8988T (cell line): ENCODE measurements at places on chromosomes 1 and 21.

DNA sequence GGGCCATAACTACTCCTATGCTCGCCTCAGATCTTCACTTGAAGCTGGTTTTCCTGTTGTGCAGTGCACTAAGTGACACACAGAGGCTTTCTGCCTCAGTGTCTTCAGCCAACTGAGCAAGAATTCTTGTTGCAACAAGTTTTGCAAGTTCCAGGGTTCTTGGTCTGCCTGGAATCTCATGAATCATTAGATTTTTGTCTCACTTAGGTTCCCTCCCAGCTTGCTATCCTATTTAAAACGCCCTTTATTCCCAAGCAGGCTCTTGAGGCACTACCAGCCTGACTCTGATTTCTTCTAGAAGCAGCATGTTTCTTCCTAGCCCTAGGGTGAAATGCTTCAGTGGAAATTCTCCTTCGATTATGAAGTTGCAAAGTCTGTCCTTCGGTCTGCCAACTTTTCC lies 158.8 kb downstream of the C1orf21 start:
- DNase-seq, result no peak

- DNase-seq, result no peak
These were observed 34.4 kb downstream of the TESK2 start for GRCh38 chr1:45456531-45456930.

DNA sequence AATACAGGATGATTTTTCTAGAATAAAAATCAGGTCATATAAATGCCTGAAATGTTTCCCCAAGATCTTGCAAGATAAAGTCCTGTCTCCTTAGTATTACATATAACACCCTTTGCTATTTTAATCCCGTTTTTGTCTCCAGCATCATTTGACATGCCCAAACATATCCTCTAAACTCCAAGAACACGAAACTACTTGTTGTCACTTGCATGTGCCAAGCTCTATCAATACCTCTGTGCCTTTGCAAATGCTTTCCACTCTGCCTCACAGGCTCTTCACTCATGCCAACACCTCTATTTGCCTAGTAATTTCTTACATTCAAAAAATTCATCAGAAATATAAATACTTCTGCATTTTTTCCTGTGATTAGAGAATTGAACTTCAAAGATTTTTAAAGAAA lies 37.9 kb downstream of the LRRIQ3 start:
- DNase-seq, result no peak

- no peak for DNase-seq
These were observed 119.0 kb downstream of the TNFSF18 start for GRCh38 chr1:172931761-172932160.

DNA sequence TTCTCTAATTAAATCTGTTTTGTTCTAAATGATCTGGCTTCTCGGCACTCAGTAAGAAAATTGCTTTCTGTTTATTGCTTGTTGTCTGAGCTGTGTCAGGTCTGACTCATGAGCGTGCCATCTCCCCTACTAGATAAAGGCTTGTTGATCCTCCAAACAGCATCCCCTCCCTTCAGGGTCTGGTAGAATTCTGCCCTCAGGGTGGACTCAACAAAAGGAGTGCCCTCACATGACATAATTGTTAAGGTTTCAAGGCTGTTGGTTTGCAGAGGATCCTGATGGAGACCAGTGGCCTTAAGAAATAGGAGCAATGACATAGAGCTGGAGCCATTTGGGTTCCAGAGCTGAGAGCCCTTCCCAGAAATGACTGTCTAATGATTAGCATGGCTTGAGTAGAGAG lies 36.0 kb upstream of the ATP2B4 start:
- DNase-seq, result no peak

GRCh38 chr1:222370913-222371675 lies 176.8 kb downstream of the HHIPL2 start:
- DNase-seq, result no peak

DNA sequence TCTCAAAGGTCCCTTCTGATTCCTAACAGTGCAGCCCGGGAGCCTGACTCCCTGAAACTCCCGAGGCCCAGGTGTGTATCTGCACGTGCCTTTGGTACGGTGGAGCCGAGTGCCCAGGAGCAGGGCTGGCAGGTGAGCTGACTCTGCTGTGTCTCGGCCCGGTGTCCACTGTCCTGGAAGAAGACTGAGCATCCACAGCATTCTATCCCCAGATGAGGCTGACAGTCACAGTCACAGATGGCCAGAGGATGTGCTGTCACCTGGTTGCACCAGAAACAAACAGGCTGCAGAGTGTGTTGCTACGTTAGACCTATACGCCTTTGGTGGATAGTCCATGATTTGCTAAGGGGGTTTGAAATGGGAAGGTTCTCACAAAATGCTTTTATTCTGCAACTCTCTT lies 9.8 kb downstream of the ETV3L start:
- no peak for DNase-seq

GRCh38 chr1:218357211-218357892 lies 12.2 kb downstream of the TGFB2 start:
- no peak for DNase-seq

GRCh38 chr1:158049853-158050252 lies 56.4 kb downstream of the KIRREL1 start:
- no peak for DNase-seq

- no peak for DNase-seq
These were observed 49.0 kb downstream of the SIM2 start for GRCh38 chr21:36747815-36748383.

GRCh38 chr1:70211541-70211940 lies 6.2 kb upstream of the LRRC40 start:
- DNase-seq, result no peak

- no peak for DNase-seq
These were observed 30.4 kb downstream of the ERG start for GRCh38 chr21:38467911-38468310.

DNA sequence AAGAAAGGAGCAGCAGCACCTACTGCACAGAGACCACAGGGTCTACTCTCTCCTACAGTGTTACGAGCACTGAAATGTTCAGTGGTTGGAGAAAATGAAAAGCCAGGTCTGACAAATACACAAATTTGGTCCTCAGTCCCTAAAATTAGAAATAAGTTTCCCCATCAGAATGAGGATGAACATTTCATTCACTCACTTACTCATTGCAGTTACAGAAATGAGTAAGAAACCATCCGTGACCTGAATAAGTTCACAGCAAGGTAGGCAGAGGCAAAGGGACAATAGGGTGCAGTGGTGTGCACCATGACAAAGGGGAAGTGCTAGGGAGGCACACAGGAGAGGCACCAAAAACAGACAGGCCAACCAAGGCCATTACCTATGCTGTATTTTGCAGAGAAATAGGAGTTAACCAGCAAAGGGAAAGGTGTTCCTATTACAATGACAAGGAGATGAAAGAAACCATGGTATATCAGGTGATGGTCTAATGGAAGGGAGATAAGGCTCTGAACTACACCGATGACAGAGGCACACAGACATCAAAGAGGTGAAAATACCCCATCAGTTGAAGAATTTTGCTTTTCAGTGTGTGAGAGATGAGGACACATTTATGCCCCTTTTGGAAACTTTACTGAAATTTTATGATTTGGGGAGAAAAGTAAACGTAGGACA lies 29.4 kb downstream of the VAV3 start:
- no peak for DNase-seq

DNA sequence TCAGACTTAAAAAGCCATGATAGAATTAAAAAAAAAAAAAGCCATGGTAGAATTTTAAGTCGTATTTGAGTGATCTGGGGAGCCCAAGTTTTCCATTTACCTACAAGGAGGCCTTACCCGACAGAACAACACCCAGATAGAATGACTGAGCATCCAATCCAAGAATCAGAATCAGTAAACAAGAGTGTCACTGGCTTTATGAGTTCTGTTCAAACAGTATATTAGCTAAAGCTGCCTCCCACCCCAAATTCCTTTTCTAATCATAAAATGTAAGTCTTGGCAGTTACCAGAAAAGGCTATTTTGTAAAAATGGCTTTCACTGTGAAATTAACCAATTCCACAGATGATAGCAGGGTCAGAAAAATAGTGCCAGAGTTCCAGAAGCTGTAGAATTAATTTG lies 1.2 kb downstream of the GTF2B start:
- no peak for DNase-seq

DNA sequence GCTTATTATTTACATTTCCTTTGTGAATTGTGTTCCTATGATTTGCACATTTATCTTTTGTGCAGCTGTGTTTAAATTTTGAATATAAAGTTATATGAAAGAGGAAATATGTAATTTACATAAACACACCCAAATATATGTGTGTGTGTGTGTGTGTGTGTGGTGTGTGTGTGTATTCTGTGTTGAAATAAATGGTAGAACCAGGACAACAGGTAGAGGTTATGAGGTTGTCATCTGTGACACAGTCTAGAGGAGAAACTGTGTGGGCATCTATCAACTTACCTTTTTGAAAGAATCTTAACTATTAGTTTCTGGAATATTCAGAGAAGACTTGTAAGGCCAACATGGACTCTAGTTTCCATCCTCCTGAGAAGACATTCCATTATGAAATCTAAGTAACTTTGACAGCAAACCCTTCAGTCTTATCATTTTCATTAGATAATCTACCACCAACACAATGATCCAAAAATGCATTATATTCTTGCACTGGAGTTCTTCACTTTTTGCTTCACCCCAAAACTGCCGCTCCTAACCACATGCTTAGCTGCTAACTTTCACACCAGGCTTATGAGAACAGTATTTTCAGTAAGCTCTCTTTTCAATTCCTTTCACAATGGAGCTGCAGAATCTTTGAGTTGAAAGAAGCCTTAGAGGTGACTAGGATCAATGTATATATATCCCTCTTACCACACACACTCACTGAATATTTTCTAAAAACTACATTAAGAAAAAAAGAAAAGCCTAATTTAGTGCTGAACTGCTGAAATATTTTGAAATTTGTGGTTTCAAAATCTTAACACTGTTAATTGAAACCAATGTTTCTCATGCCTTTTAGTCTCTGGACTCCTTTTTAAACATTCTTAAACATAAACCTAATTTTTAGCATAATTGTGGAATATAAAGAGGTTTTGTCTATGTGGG lies 21.8 kb downstream of the PTPRC start:
- DNase-seq, result no peak

- no peak for DNase-seq
These were observed 321.3 kb downstream of the CAMTA1 start for GRCh38 chr1:7106442-7107108.

DNA sequence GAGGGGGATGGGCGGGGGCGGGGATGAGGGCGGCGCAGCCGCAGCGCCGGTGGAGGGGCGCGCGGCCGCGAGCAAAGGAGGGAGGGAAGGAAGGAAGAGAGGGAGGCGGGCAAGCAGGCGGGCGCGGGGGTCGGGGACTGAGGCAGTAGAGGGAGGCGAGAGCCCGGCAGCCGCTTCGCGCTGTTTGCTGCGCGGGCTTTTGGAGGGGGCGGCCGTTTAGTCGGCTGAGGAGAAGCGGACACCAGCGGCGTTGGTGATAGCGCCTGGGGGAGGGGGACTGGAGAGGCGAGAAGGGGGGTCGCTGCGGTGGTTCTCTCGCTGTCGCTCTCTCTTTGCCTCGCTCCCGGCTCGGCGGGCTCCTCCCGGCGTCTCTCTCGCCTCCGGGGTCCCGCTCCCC lies at the start of gene HS2ST1:
TSS of gene HS2ST1 (plus strand) at position 35 of the 397 bp plus-strand sequence.
- DNase-seq, result no peak

DNA sequence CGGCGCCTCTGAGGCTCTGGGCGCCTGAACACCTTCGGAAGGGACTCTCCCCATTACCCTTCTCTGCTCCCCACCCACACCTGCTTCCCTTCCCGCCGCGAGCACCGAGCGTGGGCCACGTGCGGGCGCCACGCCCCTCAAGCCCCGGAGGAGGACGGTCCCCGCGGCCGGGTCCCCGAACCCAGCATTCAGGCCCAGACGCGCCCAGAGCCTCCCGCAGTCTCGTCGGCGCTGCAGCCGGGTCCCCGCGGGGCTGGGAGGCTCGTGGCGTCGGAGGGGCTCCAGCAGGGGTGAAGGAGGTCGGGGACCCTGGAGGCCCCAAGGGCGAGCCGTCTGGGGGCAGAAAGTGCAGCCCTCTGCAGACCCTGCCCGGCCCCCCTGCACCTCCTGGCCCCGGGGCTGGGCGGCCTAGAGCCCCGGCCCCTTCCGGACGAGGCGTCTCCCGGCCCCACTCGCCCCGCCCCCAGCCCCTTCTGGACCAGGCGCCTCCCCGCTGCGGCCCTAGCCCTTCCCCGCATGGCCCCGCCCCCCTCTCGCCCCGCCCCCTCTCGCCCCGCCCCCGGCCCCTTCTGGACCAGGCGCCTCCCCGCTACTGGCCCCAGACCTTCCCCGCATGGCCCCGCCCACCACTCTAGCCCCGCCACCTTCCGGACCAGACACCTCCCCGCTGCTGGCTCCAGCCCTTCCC lies 378 bp upstream of the SMIM1 start:
- peak; percentile 98 for DNase-seq

DNA sequence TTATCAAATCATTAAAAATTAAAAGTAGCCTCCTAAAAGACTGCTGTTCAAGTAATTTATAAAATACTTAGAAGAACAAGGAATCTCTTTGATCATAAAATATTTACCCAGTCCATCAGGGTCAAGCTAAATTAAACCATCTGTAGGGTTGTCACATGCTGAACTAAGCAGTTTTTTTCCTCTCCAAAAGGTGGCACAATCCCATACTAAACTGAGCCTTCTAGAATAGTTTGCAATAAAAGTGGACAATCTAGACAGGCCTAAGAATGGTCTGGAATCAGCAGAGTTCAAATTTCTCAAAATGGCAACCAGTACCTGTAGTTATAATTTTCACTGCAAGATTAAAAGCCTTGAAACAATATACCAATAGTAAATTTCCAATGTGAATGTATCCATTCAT lies 194.8 kb downstream of the EIF4G3 start:
- no peak for DNase-seq

GRCh38 chr21:42313501-42313969 lies 1.7 kb downstream of the TFF3 start:
- no peak for DNase-seq

DNA sequence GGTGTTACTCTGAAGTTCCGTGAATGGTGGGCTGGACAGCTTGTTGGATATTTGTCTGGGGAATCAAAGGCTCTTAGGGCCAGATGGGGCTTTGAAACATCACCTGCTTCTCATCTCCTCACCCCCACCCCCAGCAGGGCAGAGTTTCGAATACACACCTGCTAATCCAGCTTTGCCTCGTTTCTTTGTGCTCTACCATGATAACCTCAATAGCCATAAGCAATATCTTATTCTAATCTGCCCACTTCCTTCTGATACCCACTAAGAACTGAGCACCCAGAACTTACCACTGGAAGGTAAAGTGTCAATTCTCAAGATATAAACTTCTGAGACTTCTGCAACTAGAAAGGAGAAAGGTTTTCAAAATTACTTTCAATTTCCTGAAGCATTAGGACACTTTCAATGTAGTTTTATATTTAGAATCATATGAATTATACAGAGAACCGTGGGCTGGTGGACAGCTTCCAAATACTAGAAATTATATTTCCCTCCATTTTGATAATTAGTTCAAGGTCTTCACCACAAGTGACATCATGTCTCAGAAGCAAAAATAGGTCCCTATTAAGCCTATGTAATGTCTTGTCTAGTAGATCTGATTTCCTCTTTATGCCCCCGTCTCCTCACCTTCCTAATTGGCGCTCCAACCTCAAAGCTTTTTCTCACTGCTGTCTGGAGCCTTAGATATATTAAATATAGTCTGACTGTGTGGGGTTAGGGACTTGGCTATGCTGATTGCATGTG lies 64.4 kb upstream of the NEK2 start:
- DNase-seq, result no peak
